ENCODE measurements at places on chromosomes 3 and 15.
A peak's percentile ranks its signal among the peaks of the same experiment; 100 is the strongest.

GRCh38 chr15:87608238-87609028, 648.1 kb downstream of the NTRK3 start:
- DNase-seq, result no peak

GRCh38 chr3:129389572-129389937, 38.9 kb downstream of the EFCAB12 start:
- no peak for DNase-seq

GRCh38 chr15:83919319-83919830, 265.5 kb downstream of the ADAMTSL3 start:
- DNase-seq, result no peak

- DNase-seq, result no peak
These were observed 23.1 kb downstream of the SYN2 start for GRCh38 chr3:12027184-12027846.

GRCh38 chr3:65575376-65575840, 463.3 kb downstream of the MAGI1 start:
- DNase-seq, result no peak

GRCh38 chr3:44439499-44440295, 37.8 kb downstream of the ZNF445 start:
- peak; percentile 31 for DNase-seq

DNA sequence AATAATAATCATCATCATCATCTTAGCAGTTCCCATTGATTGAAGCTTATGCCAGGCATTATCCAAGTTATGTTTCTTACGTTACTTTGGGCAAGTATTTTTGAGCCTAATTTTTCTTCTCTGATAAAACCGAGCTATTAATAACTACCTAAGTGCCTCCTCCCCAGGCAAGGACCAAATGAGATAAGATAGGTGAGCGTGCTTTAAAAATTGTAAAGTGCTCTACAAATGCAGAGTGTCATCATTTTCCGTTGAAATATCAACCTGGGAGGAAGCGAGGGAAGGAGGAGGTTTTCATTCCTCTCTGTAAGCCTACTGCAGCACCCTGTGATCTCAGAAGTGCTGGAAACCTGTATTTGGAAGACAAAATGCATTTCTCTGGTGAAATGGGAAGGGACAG, 96.7 kb upstream of the MITF start:
- no peak for DNase-seq

DNA sequence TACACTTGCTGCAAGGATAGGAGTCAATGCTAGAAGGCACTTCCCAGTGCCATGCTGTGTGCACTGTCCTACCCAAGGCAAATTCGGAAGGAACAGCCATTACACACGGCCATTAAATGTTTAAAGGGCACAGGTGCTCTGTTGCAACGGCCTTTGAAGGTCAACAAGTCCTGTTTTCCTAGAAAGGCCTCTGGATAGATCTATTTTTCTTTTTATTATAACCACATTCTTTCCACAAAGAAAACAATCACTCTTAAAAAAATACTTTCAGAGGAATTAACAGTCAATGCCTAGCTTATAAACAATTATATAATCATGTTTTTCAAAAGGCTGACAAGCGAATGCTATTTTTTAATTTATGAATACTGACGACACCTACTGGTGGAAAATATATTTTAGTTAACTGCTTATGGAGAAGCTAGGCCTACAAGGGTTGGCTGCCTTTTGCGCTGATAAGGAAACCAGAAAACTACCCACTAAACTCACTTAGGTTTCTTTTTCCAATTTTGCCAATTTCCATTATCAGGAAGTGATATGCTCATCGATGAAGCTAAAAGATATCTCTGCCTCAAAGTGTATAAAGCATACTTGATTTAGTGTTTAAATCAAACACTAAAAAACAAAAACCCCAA, 2.4 kb downstream of the ARHGEF3 start:
- no peak for DNase-seq

DNA sequence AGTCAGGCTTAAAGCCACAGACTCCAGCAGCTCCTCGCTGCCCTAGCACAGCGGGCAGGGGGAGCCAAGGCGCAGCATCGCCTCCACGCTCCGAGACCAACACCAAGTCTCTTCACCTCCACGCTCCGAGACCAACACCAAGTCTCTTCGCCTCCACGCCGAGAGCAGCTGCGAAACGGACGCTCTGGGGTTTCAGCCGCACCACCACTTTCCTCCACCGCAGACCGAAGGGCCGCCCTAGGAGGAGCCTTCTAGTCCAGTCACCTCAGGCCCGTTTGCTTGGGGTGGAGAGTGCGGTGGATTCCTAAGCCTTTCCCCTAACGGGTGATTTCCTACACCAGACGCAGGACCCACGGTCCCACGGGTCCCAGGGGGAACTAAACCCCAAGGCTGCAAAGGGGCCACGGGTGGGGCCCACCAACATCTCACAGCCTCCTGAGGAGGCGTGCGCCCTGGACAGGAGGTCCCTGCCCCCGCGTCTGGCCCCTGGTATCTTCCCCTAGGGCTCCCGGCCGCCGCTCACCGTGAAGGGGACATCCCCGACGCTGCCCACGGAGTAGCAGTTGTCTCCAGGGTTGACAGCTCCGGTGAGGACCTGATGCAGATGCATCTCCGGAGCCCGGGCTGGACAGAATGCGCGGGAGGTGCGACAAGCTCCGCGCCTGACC, 501 bp downstream of the DMXL2 start:
- DNase-seq, result no peak

DNA sequence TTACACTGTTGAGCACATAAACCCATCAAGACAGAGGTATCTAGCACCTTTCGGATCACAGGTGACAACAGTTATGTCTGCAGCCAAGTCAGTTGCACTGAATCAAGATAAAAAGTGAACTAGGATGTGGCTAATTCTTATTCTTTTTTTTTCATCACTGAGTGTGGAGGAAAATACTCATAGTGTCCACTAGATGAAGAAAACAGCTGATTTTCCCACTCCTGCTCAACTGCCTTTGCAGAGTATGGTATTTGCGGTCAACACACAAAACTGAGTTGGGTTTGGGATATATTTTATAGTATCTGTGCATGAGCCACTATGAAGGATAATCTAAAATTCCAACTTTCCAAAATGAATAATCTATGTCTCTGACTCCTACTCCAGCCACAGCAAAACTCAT, 32.5 kb downstream of the IL17RD start:
- DNase-seq, result no peak

- no peak for DNase-seq
These were observed 37.3 kb downstream of the MB21D2 start for GRCh38 chr3:192880313-192880712.

DNA sequence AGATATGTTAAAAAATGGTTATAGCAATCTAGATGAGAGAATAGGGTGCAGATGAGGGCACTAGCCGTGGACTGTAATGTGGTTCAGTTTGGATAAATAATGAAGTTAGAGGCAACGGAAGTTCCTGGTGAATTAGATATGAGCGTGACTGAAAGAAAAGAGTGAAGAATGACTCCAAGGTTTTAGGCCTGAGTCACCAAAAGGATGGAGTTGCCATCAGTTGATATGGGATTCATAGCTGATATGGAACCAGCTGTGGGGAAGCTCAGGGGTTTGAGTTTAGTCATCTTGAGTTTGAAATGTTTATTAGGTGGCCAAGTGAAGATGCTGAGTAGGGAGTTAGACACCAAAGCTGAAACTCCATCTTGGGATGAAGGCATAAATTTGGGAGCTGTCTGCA, 66.2 kb downstream of the SSR3 start:
- DNase-seq, result no peak

- no peak for DNase-seq
These were observed 16.0 kb downstream of the TM2D3 start for GRCh38 chr15:101635944-101636727.

DNA sequence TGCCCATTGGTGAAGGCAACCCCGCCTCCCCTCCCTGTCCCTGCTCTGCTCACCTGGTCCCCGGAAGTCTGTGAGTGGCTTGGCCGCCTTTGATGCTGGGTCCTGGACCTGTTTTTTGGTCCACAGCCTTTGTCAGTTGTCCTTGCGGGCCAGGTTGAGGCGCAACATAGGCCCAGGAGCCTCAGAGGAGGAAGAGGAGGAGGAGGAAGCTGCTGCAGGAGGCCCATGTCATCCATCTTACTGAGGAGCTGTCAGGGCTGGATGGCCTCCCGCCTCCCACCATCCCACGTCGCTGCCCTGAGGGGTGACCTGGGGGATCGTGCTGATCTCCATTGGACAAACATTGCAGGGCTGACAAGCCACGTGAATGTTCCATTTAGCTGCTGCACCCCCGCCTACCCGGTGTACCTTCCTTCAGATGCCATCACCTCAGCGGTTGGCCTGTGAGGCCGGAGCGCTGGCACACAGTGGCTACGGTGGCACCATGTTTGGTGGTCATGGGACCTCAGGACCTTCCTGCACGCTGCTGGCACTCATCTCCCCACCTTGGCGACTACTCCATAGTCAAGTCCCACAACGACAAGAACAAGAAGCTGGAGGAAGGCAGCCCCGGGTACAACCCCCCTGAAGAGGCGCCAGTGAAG, 106.3 kb downstream of the SMAD6 start:
- DNase-seq, result no peak

GRCh38 chr15:71779073-71779797, 31.1 kb upstream of the NR2E3 start:
- no peak for DNase-seq

DNA sequence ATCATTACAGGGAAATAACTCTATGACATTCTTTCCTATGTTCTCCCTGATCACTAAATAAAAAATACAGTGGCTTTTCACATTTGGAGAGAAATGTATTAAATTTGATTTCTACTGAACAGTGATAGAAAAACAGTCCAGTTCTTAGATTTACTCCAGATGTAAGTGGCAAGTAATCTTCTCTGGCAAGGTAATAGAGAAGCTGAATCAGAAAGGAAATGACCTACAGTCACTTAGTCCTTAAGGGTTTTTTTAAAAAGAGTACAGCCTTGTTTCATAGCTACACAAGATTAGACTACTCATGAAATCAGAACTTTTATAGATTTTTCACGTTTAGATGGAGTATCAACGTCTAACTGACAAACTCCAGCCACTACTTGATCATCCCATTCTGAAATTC, 236.9 kb downstream of the CADPS start:
- DNase-seq, result no peak

- no peak for DNase-seq
These were observed 149.7 kb upstream of the NPHP3 start for GRCh38 chr3:132871956-132872355.

DNA sequence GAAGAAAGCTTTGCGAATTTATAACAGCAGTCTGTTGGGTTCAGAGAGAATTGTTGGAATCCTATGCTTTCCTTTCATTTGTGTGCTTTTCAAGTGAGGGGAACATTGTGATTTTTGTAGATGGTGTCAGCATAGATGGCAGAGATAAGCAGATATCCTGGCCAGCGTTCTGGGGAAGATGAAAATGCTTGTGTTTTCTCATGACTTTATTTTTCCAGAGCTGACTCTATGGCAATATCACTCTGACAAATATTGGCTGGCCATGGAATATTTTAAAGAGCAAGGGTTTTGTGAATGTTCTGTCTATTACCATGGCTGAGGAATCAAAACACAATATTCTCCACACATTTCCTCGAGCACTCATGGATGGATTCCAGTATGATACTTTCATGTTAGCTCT, 108.8 kb downstream of the MITF start:
- DNase-seq, result no peak

- no peak for DNase-seq
These were observed 100.6 kb downstream of the DNAJB8 start for GRCh38 chr3:128366136-128366535.

DNA sequence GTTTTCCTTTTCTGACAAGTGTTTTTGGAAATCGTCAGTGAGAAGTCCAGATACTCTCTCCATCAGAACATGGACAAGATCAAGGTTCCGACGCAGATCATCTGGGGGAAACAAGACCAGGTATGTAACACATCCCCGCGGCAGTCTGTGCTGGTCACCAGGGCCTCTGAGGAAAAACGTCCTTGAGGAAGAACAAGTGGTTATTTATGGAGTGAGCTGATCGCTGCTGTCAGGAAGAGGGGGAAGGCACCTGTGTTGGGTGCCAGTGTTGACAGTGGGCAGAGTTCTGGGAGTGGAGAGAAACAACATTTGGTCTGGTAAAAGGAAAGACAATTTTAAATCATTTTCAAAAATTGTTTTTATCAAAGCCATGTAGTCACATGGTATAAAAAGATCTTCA, 20.7 kb upstream of the RPP14 start:
- no peak for DNase-seq

GRCh38 chr3:96865605-96866004, 51.2 kb downstream of the EPHA6 start:
- no peak for DNase-seq

DNA sequence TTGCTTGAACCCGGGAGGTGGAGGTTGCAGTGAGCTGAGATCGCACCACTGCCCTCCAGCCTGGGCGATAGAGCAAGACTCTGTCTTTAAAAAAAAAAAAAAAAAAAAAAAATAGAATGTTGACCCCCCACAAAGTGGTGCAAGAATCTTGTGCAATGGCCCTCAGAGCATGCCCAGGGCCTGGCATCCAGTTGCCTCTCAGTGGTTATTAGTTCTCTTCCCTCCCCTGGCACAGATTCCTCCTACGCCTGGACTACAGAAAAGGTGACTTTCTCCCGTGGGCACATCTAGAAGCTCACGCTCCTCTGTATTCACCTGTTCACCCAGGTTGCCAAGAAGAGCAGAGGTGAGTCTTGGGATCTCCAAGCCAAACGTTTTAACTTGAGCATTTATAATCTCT, 36.7 kb downstream of the ACSBG1 start:
- DNase-seq, result no peak

GRCh38 chr3:125107363-125107762, 51.6 kb upstream of the HEG1 start:
- DNase-seq, result no peak

- no peak for DNase-seq
These were observed 45.0 kb downstream of the BLM start for GRCh38 chr15:90762109-90762508.

GRCh38 chr3:29178809-29179793, 101.8 kb upstream of the RBMS3 start:
- no peak for DNase-seq

DNA sequence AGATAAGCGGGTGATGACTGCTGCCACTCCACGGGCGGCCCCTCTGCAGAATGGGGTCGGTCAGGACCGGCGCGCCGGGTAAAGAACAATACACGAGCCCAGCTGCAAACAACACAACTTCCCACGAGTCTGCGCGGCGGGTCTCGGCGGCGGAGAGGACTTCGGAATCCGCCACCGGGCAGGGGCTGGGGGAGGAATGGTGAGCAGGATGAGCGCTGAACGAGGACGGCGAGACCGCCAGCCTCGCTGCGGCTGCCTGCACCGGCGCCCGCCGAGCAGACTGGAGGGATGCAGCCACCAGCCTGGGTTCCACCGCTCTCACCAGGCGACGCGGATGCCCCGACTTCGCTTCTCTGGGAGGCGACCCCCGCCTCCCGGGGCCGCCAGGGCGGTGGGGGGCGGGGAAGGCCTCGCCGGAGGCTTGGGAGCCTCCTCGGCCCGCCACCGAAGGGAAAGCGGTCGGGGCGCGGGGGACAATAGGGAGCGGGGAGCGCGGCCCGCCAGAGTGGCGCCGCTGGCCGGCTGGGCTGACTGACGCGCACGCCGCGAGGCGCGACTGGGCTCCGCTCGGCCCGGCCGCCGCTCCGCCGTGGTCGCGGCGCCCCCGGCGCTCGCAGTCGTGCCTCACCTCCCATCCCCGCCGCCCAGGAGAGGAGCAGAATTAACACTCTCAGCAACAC, 515 bp downstream of the ADAM10 start:
- peak; percentile 20 for DNase-seq

Measured in stimulated activated CD8-positive, alpha-beta memory T cell treated with anti-CD3 and anti-CD28 coated beads, Interleukin-12 subunit alpha, Interleukin-12 subunit beta, amount 100 ng/mL, for 4 hours (primary cell).